ENCODE measurements at places on chromosomes 3 and 15.
A peak's percentile ranks its signal among the peaks of the same experiment; 100 is the strongest.

DNA sequence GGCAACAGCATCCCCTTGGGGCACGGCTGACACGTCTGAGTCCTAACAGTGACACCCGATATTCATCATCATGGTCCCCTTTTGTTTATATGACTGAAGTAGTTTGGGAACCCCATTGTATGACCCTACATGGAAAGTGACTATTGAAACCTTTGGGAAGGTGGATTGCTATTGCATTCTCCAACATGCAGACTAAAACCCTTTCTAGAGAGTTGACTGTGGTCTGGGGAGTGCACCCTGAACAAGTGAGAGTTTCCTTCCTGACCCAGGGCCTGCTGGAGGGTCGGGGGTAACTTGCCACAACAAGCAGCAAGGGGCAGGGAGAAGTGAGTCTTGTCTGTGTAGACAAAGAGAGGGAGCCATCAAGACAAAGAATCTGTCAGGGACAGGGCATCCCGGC lies 54.4 kb downstream of the ISG20 start:
- DNase-seq: no peak

DNA sequence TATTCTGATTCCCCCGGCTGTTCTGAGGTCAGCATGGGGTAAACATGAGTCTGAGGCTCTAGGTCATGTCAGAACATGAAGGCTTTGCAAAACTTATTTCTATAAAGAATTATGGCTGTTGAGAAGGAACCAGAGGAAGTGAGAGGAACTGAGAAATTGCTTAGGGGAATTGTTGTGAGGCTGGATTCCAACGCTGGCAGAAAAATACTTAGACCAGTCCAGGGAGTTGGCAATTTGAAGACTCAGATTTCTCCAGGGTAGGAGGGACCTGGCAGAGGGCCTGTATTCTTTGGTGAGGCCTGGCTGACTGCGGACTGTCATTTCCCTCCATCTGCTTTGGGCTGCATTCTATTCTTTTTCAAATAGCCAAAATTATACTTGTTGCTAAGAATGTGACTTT lies 155.5 kb downstream of the PLD1 start:
- DNase-seq: no peak

GRCh38 chr3:137249311-137249940 lies 291.6 kb downstream of the IL20RB start:
- no peak for DNase-seq

- DNase-seq: no peak
Observed at GRCh38 chr15:39549912-39550311, 31.0 kb upstream of the THBS1 start.

DNA sequence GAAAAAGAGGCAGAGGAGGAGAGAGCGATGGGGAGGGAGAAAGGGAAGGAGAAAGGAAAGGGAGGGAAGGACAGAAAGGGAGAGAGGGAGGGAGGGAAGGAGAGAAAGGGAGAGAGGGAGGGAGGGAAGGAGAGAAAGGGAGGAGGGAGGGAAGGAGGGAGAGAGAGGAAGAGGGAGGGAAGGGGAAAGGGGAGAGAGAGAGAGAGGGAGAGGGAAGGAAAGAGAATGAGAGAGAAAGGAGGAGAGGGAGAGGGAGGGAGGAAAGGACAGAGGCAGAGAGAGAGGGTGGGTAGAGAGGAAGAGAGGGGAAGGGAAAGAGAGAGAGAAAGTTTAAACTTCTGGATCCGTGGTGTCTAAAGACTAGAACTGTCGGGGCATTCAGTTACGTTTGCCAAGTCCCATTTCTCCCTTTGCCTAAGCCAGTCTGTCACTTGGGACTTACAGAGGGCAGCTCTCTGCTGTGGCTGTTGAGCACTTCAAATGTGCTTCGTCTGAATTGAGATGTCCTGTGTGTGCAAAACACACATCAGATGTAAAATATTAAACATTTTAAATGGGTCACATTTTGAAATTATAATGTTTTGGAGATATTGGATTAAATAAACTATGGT lies 62.6 kb downstream of the PLXNA1 start:
- no peak for DNase-seq

- no peak for DNase-seq
Observed at GRCh38 chr3:112639455-112640225, 1.3 kb downstream of the CCDC80 start.

- DNase-seq: no peak
Observed at GRCh38 chr3:101146946-101147345, 153.7 kb upstream of the ABI3BP start.

DNA sequence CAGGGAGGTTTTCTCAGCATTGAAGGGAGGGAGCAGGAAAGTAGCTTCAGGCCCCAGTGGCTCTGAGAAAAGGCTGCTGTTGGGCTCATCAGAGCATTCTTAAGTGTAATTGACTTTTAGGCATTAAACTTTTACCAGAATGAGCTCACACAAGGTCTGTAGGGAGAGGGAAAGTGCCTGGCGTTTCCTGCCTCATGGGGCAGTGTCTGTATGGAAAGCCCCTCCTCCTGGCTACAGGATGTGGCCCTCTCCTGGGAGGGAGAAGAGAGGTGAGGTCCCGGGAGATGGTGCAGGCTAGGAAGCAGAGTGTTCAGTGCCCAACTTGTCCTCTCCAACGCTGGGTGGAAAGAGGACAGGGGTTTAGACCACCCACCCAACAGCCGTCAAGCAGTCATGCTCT lies 21.3 kb upstream of the SCN10A start:
- no peak for DNase-seq

DNA sequence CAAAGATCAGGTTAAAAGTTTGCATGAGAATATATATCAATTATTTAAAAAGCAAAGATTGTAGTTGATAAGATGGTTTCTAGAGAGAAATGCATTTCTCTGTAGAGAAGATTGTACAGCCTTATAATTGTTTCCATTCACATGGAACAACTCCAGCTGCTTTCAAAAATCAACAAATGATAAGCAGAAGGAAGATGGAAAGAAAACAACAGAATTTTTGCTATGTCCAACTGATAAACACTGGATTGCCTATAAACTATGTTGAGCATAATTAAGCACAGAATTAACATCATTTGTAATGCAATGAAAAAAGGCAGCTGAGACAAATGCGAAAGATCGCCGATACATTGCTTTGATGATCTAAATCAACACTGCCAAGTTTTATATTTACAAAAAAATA lies 89.0 kb downstream of the C3orf85 start:
- peak; percentile 17 for DNase-seq

- no peak for DNase-seq
Observed at GRCh38 chr3:69385123-69385722, 665 bp downstream of the FRMD4B start.

DNA sequence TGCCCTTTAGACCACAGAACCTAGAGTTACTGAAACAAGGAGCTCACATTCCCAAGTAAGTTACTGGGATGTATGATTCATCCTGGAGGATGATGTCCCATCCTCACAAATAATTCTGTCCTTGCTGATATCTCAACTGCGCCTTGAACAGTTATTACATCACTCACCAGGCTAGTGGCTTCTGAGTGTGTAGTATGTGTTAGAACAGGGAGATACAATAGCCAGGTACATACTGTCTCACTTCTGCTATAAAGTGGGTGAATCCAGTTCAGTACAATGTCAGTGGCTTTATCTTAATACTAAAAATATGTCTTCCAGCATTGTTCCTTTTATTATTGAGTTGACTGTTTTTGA lies 483.2 kb upstream of the FRG2C start:
- no peak for DNase-seq

GRCh38 chr3:114418724-114419543 lies 125.1 kb downstream of the TIGIT start:
- peak; percentile 41 for DNase-seq

DNA sequence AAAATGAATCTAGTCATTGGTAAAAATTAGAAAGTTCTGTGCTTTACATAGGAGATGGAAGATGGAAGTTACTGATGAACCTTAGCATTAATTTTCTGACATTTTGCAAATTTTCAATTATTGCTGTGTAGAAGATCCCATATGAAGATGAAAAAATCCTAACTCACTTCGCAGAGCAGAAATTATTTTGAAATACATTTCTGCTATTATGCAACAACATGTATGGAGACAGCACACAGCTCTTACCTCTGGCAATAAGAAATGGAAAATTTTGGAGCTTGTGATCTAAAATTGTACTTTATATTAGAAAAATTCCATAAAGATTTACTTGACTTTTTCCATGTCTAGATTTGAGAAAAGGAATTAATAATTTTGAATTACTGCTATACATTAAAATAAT lies 177.9 kb downstream of the WDR72 start:
- DNase-seq: no peak

DNA sequence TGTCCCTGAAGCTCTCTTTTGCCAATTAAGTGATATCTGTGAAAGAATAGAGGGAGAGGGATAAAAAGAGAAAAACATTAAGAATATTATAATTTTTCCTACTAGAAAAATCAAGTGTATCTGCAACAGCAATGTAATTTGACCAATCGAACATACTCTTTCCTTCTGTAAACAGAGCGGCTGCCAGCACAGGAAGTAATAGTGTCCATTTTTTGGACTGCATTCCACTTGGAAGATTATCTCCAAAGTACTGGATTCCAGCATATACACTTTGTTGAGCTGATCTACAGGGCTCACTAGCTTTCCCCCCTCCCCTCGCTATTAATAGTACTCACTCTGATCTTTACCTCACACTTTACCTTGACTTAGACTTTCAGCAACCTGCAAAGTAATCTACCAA lies 90.4 kb downstream of the SUCLG2 start:
- DNase-seq: no peak

DNA sequence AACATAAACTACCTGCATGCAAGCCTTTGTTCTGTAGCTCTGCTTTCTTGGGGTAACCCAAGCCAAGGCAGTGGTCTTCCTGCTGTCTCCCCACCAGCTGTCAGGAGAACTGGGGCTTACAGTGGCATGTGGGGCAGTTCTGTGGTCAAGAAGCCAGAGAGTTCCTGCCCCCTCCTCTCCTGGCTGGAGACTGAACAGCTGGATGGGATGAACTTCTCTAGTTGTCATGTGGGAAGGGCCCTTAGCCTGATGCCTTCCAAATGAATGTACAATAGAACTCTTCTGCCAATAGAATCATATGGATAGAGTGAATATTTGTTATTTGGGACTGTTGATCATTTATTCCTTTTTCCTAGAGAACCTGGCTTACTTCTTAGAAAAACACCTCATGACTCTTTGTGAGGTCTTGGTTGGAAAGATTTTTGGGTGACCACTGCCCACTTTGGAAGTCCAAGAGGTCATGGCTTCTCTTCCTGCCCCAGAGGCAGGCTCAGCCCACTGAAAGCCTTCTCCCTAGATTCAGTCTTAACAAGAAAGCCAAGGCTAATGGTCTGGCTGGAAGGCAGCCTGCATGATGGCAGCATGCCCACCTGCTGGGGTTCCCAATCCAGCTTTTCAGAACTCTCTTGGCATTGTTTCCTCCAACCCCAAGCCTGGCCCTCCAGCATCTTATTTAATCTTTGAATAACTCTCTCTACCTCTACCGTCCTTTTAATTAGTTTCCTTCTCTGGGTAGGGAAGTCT lies 462.9 kb upstream of the PROK2 start:
- DNase-seq: no peak

DNA sequence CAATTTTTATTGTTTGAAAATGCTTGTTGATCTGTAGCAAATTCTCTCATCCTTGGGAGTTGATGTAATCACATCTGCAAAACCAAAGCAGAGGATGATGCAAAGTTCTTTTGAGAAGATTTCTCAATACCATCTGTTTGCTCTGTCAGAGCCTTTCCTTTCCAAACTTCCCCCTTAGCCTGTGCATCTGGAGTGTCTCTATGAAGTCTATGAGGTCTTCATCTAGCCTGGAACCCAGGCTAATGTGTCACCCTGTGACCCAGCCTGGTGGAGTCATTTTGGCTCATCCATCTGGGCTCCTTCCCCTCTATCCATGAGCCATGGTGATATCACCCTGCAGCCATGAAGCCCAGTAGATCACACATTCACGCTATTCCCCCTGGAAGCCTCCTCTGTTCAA lies 123.2 kb upstream of the SLC7A14 start:
- no peak for DNase-seq

DNA sequence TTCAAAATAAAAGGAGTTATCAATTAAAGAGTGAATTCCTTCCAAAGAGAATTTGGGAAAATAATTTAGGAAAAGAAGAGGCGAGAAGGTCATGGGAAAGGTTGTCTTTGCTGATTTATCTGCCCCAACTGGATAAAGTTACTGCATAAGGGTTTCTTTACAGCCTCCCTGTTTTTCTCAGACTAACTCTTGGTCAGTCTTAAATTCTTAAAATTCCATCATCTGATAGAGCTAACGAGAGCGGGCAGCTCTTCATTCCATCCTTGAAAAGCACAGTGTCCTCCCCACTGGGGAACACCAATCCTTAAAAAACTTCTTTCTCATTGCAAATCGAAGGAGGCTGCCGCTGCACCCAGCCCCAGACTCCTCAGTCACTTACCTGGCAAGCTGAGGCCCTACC lies 107.2 kb downstream of the PGPEP1L start:
- no peak for DNase-seq

- DNase-seq: no peak
Observed at GRCh38 chr15:79195802-79196201, 86.7 kb upstream of the ANKRD34C start.

GRCh38 chr3:158159714-158160113 lies 49.8 kb downstream of the RSRC1 start:
- no peak for DNase-seq

DNA sequence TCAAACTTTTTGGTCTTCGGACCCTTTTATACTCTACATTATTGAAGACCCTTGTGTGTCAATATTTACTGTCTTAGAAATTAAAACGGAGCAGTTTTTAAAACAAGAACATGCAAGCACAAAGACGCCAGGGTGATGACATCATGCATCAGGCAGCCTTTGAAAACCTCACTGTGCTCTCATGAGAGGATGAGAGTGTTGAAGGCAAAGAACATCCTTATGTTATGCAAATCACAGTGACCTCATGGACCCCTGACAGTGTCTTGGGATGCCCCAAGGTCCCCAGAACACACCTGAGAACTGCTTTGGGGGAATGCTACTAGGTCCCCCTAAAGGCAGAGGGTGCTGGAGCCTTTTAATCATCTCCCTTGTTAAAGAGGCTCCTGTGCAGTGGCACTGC lies 51.6 kb downstream of the CHDH start:
- no peak for DNase-seq

GRCh38 chr15:90765966-90766365 lies 48.8 kb downstream of the BLM start:
- no peak for DNase-seq

DNA sequence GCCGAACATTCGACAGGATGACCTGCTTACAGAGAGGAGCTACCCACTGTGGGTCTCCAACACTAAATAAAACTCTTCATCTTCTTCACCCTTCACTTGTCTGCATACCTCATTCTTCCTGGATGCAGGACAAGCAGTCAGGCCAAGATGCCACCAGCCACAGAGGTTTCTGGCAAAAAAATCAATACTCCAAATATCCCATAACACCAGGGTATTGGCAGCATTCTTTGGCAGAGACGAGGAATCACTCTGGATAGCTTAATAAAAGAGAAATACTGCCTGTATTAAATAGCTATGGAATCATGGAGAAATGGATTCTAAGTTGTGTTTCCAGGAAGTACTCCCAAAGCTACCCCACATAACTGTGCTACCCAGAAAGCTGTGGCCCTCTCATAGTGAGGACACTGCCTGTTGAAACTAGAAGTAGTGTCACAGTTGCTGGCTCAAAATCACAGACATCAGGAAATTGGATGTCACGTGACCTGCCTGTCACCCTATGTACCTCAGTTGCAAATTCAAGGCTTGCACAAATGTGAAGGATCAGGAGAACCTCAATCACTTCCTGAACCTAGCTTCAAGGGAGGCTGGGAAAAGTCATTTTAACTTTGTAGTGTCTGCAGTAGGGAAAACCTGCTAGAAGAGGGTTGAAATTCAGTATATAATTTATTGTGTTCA lies 11.0 kb upstream of the LRRC31 start:
- no peak for DNase-seq
